G401 (cell line): ENCODE measurements at places on chromosomes 3 and 15. TPM values are rescaled to one million over a fixed set of nuclear protein-coding genes. Genes with fewer than 3 reads are reported as not detected.

CCR9 gene
- total RNA-seq, result not detected in 2 replicates

- no peak for DNase-seq
These were observed 28.6 kb upstream of the GPR149 start for GRCh38 chr3:154458560-154458959.

- DNase-seq, result peak; percentile 63
These were observed 7.0 kb downstream of the EIF4A2 start for GRCh38 chr3:186790261-186790981.

- DNase-seq, result no peak
These were observed 29.3 kb downstream of the MAP2K5 start for GRCh38 chr15:67571648-67572415.
